Activated CD4-positive, alpha-beta T cell treated with anti-CD3 and anti-CD28 coated beads, Interleukin-2, amount 50 U/mL, for 1 hour (primary cell): ENCODE measurements at places on chromosomes 16 and 17.

DNA sequence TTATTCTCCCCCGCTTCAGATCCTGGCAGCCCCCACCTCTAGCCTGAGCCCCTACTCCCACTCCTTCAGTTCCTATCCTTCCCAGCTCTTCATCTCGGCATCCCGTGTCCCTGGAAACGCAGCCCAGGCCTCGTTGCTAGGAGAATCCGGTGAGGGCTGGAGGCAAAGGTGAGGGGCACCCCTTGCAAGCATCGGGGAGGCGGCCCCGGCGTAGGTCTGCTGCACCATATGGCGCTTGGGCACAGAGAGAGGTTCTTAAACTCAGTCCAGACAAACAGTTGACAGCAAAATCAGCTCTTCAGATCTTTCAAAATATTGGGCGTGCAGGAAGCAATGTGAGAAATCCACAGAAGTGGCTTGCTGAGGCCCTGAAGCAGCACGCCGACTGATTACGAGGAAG is 15.0 kb downstream of the SLC38A8 start:
- DNase-seq = no peak

DNA sequence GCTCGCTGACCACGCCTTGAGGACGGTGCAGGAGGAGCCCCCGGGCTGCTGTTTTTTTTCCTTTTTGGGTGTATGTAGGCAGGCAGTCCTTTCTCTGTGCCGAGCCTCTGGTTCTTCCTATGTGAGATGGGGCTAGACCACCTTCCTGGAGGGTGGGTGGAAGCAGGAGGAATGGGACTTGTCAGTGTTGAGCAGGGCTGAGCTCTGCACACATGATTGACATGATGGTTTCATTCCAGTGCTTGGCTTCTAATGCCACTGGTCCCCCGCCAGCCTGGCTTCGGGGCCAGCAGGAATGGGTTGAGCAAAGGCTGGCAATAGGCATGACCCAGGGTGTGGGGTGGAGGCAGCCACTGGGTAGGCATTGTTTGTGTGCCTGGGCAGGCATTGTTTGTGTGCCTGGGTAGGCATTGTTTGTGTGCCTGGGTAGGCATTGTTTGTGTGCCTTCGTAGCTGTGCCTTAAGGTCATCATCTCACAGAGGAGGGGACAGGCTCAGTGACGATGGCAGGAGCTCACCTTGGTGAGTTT is 14.2 kb upstream of the ADCY7 start:
- DNase-seq = no peak

DNA sequence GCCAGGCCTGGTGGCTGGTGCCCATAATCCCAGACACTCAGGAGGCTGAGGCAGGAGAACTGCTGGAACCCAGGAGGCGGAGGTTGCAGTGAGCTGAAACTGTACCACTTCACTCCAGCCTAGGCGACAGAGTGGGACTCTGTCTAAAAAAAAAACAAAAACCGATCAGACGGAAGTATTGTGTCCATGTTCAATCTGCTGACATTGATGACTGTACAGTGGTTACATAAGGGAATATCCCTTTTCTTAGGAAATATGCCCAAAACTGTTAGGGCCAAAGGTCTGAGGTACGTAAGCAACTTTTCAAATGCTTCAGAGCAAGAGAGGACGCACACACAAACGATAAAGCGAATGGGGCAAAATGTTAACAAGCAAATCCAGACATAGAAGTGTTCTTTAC is 69.8 kb upstream of the DNAH17 start:
- no peak for DNase-seq

GRCh38 chr16:88310796-88311605 is 71.8 kb upstream of the ZNF469 start:
- DNase-seq = no peak

DNA sequence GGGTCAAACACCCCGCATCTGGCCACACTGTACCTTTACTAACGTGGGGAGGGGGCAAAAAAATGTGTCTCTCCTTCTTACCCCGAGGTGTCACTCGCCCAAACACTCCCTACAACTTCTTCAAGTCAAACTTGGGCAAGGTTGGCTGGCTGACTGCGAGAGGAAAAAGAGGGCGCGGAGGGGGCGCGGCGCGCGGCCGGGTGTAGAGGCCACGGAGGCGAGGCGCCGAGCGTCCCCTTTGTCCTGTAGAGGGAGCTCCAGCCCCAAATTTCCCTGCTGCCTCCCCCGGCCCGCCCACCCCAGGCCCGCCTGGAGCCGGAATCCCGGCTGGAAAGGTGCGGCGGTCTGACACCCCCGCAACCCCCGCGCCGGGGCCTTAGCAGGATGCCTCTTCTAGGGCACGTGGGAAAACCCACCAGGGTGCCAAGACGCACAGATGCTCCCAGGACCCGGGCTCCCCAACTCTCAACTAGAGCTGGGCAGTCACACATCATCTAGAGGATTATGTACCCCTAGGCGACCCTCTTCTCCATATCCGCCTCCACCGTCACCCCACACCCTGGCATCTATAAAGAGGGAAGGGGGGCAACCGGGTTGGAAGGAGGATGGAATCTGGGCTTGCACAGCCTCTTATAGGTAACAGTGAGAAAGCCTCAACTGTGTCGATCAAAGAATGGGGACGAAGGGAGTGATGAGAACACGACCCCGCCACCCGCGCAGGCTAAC is 4.2 kb downstream of the IRX3 start:
- DNase-seq = no peak

DNA sequence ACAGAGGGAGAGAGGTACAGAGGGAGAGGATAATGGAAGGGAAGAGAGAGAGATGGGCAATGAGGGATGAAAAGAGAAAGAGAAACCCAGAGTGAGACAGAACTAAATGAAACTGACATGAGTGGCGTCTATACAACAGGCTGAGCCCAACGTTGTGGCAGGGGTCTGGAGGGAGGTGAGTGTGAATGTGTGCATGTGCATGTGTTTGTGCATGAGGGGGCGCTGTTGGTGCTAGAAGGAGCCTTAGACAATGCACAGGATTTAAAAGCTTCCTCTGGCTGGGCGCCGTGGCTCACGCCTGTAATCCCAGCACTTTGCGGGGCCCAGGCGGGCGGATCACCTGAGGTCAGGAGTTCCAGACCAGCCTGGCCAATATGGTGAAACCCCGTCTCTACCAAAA is 454.8 kb upstream of the CDH11 start:
- DNase-seq = no peak

GRCh38 chr16:79834720-79835119 is 234.2 kb upstream of the MAF start:
- no peak for DNase-seq

DNA sequence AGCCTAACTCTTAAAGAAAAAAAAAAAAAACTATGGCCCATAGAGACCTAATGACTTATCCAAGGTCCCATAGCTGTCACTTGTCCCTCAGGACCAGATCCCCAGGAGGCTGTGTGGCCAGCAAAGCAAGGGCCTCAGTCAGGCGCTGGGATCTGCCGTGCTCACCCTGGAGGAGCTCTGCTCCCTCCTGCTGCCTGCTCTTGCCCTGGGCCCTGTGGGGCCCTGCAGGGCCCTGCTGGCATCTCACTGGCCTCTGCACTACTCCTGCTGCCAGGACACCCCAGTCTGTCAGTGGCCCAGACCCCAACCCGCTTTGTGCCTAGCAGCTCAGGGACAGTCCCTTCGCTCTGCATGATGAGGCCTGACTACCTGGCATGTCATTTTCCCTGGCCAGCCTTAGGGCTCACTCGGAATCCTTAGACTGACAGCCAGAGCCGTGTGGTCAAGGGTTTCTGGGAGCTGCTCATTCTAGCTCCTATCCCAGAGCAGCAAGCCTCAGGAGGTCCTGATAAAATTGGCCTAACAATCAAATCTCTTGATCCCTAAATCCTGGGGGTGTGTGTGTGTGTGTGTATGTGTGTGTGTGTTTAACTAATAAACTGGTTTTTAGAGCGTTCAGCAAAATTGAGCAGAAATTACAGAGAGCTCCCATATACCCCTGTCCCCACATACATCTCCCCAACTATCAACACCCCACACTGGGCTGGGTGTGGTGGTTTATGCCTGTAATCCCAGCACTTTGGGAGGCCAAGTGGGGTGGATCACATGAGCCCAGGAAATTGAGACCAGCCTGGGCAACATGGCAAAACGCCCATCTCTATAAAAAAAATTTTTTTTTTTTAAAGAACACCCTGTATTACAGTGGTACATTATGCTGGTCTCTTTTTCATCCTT is 21.7 kb downstream of the KATNIP start:
- no peak for DNase-seq

GRCh38 chr17:47955497-47956461 is 1.9 kb downstream of the PRR15L start:
- DNase-seq = no peak
